ENCODE measurements at places on chromosomes 6 and 20. TPM values are rescaled to one million over a fixed set of nuclear protein-coding genes. Genes with fewer than 3 reads are reported as not detected.

- no peak for DNase-seq
These were observed 56.7 kb upstream of the ZFAND3 start for GRCh38 chr6:37762806-37763205.

The SLC22A2 gene
- not detected for polyA plus RNA-seq

The SYNCRIP gene
- polyA plus RNA-seq: 150 TPM

The ROS1 gene
- 0.16 TPM for polyA plus RNA-seq

GRCh38 chr20:50595988-50596693 is 86.0 kb downstream of the PTPN1 start:
- DNase-seq: no peak

The ANGPT4 gene
- not detected for polyA plus RNA-seq

The BPIFB2 gene
- polyA plus RNA-seq: not detected

GRCh38 chr6:163095401-163095800 is 319.1 kb upstream of the QKI start:
- no peak for DNase-seq

- no peak for DNase-seq
These were observed 145.9 kb downstream of the CDC5L start for GRCh38 chr6:44533421-44533820.

The CYP39A1 gene
- 0.08 TPM for polyA plus RNA-seq

The HLA-DRA gene
- 2.0 TPM for polyA plus RNA-seq

The FAM217A gene
- not detected for polyA plus RNA-seq

- no peak for DNase-seq
These were observed 107.8 kb downstream of the TOX2 start for GRCh38 chr20:44022464-44022863.

The SS18L1 gene
- polyA plus RNA-seq: 1.5 TPM

The GRM1 gene
- not detected for polyA plus RNA-seq

DNA sequence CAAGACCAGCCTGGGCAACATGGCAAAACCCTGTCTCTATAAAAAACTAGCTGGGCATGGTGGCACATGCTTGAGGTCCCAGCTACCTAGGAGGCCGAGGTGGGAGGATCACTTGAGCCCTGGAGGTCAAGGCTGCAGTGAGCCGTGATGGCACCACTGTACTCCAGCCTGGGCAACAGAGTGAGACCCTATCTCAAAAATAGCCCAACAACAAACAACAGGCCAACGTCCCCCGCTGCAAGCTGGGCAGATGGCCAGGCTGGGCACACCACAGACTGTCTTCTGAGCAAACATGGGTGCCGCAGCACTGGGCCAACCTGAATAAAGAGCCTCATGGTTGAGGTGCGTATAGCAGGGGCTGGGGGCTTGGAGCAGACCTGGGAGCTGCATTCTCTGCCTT is 46.6 kb upstream of the SRF start:
- no peak for DNase-seq

The SLC22A23 gene
- polyA plus RNA-seq: 2.4 TPM

GRCh38 chr20:32395066-32395465 is 36.9 kb downstream of the ASXL1 start:
- no peak for DNase-seq

GRCh38 chr6:132820629-132821381 is 6.4 kb downstream of the RPS12 start:
- DNase-seq: peak; percentile 37

The TRIM38 gene
- polyA plus RNA-seq: 6.5 TPM

- DNase-seq: no peak
These were observed 33.9 kb downstream of the PPARD start for GRCh38 chr6:35376281-35376680.

The FILIP1 gene
- not detected for polyA plus RNA-seq

The ARMC2 gene
- 2.5 TPM for polyA plus RNA-seq

Measured in GM23248 (cell line).